HFFc6 (cell line): ENCODE measurements at places on chromosomes 2 and 18. TPM values are rescaled to one million over a fixed set of nuclear protein-coding genes. Genes with fewer than 3 reads are reported as not detected.

DNA sequence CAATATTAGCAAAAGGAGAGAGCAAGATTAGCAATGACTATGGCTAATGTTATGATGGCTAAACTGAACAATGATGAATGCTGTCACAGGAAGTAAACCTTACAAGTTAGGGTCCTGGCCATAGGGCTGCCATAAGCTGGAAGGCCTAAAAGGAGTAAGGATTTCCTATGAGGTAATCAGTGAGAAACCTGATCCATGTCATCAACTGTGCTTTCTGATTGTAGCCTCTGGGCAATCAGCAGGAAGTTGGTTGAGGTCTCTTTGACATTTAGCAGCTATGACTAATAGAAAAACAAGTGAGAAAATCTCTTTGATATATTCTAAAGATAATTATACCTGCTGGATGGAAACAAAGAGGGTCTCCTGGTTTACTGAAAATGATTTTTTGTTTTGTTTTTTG lies 193.0 kb downstream of the RAB3GAP1 start:
- H3K4me1 ChIP-seq = peaks cover 7% of the 10 kb centered on the region
- no peak overlapping the region for H3K4me3 ChIP-seq
- H3K36me3 ChIP-seq = peaks cover 7% of the 10 kb centered on the region
- no peaks in the 10 kb centered on the region for H3K27me3 ChIP-seq
- no peak overlapping the region for H3K27ac ChIP-seq

The ZNF385B gene
- total RNA-seq = 0.08 to 0.12 TPM in 2 of 3 replicates, not detected in the other

DNA sequence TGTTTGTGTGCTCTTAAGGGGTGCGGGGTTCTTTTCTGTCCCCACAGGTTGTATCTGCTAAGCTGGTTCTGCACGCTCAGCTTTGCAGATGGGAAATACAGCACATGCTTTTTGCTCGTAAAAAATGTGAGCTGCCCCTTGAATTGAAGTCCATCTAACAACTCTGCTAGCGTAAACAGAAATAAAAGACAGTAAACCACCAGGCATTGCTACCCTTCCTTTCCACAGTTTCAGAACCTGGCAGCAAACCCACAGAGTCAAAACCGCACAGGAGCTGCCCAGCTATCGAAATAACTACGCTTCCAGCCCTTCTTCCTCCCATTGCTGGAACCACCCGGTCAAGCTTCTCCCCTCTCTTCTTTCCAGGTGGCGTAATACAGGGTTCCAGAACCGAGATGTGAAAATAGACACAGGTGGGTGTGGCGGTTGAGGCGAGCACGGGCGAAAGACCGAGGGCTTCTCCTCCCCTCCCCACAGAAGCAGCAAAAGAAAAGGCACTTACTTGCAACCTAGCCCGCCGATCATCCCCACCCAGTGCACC lies 479 bp downstream of the SCN9A start:
- peaks cover 52% of the 10 kb centered on the region for H3K4me1 ChIP-seq
- peaks cover 8% of the 10 kb centered on the region for H3K36me3 ChIP-seq
- H3K27ac ChIP-seq = peak overlapping the region; percentile 55
- no peaks in the 10 kb centered on the region; the same call in 1 of the 2 replicates for H3K27me3 ChIP-seq
- peak; percentile 30 for DNase-seq

GRCh38 chr2:218781691-218782527 lies at the start of gene CYP27A1:
TSS of gene CYP27A1 (plus strand) at chr2:218782147. CDS start at chr2:218782183, 36 bp downstream.
- DNase-seq = no peak
- no peak within 1 kb of the TSS for H3K27ac ChIP-seq
- H3K4me1 ChIP-seq = peaks cover 6% of the 10 kb centered on the region; the same call in 1 of the 2 replicates
- H3K4me3 ChIP-seq = peak within 1 kb of the TSS; percentile 37
- H3K36me3 ChIP-seq = peaks cover 7% of the 10 kb centered on the region
- H3K27me3 ChIP-seq = peaks cover 18% of the 10 kb centered on the region

The ITGA4 gene
- 19.9 and 29.7 TPM in 2 replicates for total RNA-seq

DNA sequence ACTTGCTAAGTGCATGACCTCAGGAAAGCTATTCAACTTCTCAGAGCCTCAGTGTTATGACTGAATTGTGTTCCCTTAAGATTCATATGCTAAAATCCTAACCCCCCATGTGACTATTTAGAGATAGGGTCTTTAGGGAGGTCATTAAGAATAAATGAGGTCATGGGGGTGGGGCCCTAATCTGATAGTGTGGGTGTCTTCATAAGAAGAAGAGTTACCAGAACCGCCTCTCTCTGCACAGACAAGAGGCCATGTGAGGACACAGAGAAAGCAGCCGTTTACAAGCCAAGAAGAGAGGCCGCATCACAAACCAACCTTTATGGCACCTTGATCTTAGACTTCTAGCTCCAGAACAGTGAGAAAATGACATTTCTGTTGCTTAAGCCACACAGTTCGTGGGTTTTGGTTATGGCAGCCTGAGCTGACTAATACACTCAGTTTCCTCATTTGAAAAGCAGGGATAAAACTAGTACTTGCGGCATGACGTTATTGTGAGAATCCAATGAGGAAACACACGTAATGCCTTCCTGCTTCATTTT lies 9.9 kb downstream of the SH2D6 start:
- peaks cover 1% of the 10 kb centered on the region for H3K4me1 ChIP-seq
- no peaks in the 10 kb centered on the region for H3K27me3 ChIP-seq
- H3K36me3 ChIP-seq = no peaks in the 10 kb centered on the region
